ENCODE measurements at places on chromosomes 1 and 21. TPM values are rescaled to one million over a fixed set of nuclear protein-coding genes. Genes with fewer than 3 reads are reported as not detected.

Gene CFHR1
- 0.24 TPM for total RNA-seq

Gene PDZK1
- 0.95 TPM for total RNA-seq

Gene CXADR
- 12.0 TPM for total RNA-seq

Gene PERM1
- total RNA-seq, result 0.29 TPM

Gene TTC34
- 0.05 TPM for total RNA-seq

Gene ANKRD35
- not detected for total RNA-seq

Gene PTPRF
- total RNA-seq, result 92.7 TPM

Gene PLA2G4A
- 5.9 TPM for total RNA-seq

Gene SLAMF7
- 2.6 TPM for total RNA-seq

Gene FMN2
- 2.8 TPM for total RNA-seq

Gene SLC1A7
- total RNA-seq, result not detected

Gene TRPM2
- 9.3 TPM for total RNA-seq

Gene NHLH1
- 0.45 TPM for total RNA-seq

Gene TEDDM1
- total RNA-seq, result not detected

Gene CFHR2
- total RNA-seq, result not detected

Gene C1orf185
- total RNA-seq, result not detected

Gene TCHH
- total RNA-seq, result 0.14 TPM

Gene NUDT4B
- 0.37 TPM for total RNA-seq

Gene TMEM269
- 0.18 TPM for total RNA-seq

Gene PRR9
- not detected for total RNA-seq

All from A549 treated with RU486 at 1 μM for 4 hours (cell line).